PC-9 (cell line): ENCODE measurements at places on chromosomes 1 and 21.

DNA sequence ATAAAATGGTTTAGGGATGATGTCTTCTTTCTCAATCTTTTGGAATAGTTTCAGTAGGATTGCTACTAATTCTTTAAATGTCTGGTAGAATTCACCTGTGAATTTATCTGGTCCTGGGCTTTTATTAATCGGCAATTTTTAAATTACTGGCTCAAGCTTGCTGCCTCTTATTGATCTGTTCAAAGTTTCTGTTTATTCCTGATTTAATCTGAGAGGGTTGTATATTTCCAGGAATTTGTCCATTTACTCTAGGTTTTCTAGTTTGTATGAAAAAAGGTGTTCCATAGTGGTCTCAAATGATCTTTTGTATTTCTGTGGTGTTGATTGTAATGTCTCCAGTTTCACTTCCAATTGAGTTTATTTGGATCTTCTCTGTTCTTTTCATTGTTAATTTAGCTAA is 617.8 kb downstream of the LTN1 start:
- DNase-seq: no peak

- DNase-seq: no peak
These were observed 940 bp downstream of the NES start for GRCh38 chr1:156676114-156676819.

DNA sequence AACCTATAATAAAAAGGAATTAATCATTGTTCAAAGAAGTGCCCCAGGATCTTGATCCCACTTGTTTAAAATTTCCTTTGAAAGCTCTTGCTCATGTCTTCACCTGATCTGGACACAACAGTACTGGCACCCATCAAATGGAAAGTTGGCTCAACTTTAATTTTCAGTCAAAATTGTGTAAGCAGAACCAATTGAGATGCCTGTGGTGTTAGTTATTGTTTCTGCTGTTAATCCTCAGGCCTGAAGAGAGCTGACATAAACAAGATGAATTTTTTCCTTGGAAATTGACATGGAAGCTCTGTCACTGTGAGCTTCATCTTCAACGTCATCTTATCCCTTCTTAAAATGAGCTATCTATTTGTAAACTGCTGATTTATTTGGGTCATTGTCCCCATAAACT is 88.3 kb upstream of the TNFSF4 start:
- no peak for DNase-seq

DNA sequence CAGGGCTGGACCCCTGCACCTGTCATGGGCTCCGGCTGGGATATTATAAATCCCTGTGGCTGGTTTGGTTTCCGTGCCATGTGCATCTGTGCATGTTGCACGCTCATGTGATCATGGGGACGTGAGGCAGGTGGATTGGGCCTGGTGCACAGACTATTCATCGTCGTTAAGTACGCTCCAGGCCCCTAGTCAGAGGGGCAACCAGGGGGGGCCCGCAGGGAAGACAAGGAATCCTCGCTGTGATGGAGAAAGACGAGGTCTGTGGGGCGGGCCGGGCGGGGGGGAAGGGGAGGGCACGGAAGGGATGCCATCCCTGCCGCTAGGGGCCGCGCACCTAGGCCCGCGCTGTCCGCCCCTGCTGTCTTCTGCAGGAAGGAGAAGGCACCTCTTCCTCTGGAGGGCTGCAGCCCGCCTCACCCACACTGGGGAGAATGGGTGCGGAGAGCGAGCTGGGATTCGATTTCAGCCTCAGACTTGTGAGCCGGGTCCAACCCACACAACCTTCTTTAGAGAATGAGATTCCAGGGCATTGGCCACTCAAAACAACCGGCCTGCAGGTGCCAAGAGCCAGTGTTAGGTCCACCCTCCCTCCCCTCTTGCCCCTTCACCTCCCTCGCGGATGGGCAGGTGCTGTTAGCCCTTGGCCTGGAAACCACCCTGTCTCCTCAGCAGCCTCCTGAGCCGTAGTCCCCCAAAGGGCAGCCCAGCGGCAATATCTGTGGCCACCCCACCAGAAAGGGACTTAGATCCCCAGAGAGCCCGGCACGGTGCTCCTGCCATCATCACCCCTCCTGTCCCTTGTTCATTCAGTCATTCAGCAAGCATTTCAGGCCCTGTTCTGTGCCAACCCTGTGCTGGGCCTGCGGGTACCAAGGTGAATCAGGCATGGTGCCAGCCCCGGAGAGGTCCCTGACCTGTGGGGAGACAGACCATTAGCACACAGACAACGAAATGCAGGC is 950 bp upstream of the LRP8 start:
- no peak for DNase-seq

DNA sequence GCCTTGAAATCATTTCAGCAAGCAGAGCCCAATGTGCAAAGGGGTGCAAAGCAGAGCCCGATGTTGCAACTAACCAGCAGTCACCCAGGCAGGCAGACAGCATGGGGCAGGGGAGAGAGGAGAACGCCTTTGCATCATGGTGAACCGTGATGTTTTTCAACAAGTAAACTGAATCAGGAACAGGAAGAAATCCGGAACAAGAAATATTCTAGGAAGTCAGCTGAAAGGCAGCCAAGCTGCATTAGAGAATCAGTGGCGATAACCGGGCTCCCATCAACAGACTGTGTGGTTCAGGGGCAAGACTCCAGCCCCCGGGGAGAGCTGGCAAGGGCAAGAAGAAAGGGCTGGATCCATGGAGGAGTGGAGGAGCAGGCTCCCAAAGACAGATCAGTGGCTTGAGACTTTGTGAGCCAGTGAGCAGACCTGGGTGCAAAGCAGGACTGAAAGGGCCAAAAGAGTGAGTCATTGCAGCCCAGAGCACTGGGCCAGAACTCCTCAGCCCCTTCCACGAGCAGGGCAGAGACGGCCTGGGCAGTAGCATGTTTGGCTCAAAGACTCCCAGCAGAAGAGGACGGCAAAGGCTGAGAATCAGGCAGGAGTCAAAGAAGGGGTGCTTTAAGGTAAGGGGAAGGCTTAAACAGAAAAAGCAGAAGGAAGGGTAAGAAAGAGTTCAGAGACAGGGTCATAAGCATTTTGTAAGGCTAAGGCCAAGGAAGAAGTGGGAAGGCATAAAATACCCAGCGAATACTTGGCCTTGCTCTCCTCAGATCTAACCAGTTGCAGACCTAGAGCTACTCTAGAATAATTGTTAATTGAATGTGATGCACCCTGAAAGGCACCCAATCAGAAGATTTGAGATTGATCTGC is 155.0 kb downstream of the SETD4 start:
- no peak for DNase-seq

DNA sequence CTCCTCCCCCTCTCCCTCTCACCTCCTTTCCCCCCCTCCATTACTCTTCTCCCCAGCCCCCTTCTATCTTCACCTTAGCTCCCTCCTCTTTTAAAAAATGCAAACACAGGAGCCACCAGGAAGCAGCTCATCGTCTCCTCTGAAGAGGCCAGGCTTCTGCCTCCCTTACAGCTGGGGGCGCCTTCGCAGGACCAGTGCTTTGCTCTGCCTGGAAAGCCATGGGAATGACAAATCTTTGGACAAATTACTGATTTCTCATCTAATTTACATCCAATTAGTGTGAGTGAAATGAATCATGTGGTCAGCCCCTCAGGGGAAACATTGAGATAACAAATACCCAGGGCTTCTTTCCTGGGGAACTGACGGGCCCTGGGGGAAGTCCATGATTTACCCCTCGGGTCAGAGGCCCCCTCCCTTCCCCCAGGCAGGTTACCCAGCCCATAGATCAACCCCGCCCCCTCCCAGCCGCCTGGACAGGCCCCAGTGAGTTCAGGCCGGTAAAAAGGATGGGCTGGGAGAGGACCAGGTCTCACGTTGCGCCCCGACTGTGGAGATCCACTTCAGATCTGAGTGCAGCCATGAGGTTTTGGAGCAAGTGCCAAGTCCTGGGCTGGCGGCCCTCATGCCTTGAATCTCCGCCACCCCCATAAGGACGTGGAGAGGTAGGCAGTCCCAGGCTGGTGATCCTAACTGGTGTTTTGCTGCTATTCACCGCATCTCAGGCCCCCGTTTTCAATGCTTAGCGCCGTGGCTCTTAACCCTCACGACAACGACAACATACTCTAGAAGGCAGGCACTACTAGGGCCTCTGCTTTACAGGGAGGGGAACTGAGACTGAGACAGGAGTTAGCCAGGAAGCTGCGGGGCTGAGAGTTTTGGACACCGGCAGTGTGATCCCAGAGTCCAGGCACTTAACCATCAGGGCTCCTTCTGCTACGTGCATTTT is 300.8 kb downstream of the RRAGC start:
- DNase-seq: no peak

GRCh38 chr21:38869946-38870345 is 64.2 kb downstream of the ETS2 start:
- DNase-seq: no peak

DNA sequence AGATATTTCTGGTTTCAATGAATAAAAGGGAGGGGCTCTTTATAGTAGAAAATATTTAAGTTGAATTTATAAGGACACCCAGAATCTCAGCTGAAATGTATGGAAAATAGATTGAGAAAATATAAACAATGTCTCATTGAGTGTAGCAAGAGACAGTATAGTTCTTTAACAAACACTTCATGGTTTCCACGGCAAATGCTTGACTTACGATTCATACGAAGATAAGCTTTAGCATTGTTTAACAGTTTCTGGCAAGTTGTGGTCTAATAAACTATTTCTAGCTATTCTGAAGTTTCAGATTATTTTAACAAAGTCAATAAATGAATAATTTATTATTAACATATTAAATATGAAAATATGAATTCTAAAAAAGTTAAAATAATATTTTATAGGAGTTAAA is 1419.4 kb downstream of the KCNT2 start:
- DNase-seq: no peak

- DNase-seq: no peak
These were observed 129.4 kb downstream of the MRPS6 start for GRCh38 chr21:34202553-34203372.

- DNase-seq: no peak
These were observed 1.6 kb downstream of the IFI44 start for GRCh38 chr1:78651241-78651640.

DNA sequence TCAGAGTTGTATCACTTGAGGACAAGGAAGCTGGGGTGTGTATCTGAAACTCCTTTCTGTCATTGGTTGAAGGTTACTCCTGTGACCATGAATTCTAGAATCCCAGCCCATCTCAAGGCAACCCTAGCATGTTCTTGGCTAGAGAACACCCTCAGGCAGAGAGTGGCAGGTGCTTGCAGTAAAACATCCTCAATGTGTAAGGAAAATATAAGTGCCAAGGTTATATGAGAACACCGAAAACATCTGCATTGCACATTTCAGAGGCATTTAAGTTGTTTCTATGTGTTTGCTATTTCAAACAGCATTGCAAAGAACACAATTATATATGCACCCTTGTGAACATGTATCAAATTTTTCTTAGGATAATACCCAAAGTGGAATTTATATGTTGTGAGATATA is 471.9 kb downstream of the USP25 start:
- no peak for DNase-seq

- no peak for DNase-seq
These were observed 10.3 kb downstream of the DONSON start for GRCh38 chr21:33578214-33578613.

DNA sequence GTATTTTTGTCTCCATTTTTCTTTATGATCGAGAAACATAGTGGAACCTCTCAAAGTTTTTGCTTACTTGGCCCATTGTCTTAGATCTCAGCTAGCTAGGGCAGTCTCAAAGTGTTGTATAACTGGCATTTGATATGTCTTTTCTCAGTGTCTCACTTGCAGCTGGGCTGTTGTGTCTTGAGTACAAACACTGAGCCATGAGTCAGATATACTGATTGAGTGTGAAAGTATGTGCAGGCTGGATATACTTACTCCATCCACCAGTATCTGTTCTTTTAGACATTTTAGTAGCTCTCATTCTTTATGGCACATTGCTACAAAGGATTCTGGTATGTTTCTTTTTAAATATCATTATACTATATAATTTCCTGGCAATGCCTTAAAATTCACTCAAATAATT is 14.3 kb upstream of the GPR52 start:
- no peak for DNase-seq

- DNase-seq: no peak
These were observed 26.3 kb downstream of the PER3 start for GRCh38 chr1:7810395-7810794.

DNA sequence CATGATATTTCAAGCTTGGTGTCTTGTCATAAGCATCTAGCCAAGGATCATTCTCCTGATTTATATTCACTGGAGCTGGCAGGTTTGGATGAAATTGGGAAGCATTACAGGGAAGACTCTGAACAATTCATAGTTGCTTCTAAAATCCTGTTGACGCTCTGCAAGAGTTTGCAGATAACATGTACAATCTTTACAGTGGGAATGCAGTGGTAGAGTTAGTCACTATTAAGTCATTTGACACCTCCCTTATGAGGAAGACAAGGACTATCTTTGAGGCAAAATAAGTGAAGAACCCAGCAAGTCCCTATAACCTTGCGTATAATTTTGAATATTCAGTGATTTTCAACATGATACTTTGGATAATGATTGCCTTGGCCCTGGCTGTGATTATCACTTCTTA is 45.3 kb upstream of the CRB1 start:
- DNase-seq: no peak

- peak; percentile 51 for DNase-seq
These were observed 90.5 kb upstream of the TLR5 start for GRCh38 chr1:223233410-223234169.

DNA sequence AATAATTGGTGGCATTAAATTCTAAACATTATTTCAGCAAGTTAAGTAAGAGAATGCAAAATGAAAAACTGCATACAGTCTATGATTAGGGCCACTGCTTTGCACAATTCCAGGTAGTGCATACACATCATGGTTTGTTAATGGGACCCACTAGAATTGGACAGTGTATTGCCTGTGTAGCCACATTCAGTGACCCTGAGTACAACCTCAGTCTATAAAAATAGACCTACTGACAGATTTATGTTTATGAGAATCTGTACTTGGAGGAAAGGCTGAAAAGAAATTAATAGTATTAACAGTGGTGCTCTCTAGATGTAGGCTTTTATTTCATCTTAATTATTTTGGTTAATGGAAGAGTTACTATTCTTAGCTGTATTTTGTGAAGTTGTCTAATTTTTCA is 18.8 kb downstream of the UAP1 start:
- DNase-seq: no peak

DNA sequence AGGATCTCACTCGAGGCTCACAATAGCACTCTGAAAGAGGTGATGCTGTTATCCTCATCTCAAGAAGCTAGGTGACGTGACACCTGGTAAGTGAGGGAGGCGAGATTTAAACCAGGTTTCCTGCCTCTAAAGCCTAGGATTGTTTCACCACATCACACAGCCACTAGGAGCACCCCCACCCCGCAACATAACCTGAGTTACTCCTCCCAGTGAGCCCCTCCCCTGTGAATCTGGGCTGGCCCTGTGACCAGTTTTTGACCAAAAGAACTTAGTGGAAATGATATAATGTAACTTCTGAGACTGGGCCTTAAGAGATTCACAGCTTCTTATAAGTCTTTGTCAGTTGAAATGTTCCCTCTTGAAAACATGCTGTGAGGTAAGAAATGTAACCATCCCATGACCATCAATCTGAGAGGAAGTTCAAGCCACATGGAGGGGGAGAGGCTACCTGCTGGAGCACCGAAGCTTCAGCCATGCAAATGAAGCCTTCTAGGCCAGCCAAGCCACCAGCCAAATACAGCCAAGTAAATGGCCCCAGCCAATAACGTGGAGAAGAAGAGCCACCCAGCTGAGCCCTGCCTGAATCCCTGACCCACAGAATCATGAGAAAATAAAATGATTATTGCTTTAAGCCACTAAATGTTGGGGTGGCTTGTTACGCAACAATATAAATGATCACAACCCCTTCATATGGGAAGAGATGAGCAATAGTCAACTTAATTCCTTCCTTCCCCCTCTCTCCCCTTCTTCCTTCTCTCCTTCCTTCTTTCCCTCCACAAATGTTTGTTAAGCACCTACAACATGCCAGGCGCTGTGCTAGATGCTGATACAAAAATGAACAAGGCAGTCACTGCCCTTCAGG is 61.0 kb upstream of the FAM20B start:
- no peak for DNase-seq
